ENCODE measurements at places on chromosomes 3 and 15. TPM values are rescaled to one million over a fixed set of nuclear protein-coding genes. Genes with fewer than 3 reads are reported as not detected.

PPP1R14D gene
- polyA plus RNA-seq: 0.48 TPM

GOLGA8G gene
- not detected for polyA plus RNA-seq

KLHL6 gene
- 1.2 TPM for polyA plus RNA-seq

GRCh38 chr3:191648787-191649186 is 187.8 kb downstream of the PYDC2 start:
- no peak for DNase-seq

GRCh38 chr3:54983266-54984099 is 55.6 kb upstream of the LRTM1 start:
- no peak for DNase-seq

UBA3 gene
- 86.5 TPM for polyA plus RNA-seq

DNA sequence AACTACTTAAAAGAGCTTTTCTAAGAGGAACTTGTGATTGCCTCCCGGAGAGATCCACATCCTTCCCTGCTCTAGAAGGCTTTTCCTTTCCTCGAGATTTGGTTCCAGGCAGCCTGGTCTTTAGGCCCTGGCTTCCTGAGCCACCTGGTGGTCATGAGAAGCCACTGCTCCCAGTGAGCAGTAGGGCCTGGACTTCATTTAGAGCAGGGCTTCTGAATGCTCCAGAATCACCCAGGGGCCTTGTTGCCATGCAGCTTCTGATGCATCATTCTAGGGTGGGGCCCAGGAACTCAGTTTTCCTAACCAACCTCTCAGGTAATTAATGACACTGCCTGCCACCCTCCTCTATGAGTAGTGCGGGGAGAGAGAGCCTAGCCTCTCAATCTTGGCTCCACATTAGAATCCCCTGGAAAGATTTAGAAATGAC is 29.6 kb downstream of the PSMD6 start:
- peak; percentile 20 for DNase-seq

DNA sequence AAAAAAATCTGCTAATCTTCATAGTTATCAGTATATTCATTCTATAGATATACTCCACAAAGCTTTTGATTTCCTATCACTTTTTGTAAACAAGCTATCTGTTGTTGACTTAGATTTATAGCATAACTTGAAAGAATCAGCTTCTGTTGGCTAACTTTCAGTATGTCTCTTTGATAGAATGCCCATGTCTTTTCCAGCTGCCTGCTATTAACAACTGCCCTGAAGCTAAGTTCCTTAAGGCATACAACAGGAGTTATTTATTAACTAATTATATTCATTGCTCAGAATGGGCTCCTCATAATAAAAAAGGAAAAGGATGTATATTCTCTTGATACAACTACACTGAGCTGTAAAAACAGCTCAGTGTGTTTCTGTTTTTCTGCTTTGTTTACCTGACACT is 293.9 kb downstream of the TUSC7 start:
- no peak for DNase-seq

Measured in left renal cortex interstitium (tissue), 4 donors.